ENCODE measurements at places on chromosomes 6 and 20.

DNA sequence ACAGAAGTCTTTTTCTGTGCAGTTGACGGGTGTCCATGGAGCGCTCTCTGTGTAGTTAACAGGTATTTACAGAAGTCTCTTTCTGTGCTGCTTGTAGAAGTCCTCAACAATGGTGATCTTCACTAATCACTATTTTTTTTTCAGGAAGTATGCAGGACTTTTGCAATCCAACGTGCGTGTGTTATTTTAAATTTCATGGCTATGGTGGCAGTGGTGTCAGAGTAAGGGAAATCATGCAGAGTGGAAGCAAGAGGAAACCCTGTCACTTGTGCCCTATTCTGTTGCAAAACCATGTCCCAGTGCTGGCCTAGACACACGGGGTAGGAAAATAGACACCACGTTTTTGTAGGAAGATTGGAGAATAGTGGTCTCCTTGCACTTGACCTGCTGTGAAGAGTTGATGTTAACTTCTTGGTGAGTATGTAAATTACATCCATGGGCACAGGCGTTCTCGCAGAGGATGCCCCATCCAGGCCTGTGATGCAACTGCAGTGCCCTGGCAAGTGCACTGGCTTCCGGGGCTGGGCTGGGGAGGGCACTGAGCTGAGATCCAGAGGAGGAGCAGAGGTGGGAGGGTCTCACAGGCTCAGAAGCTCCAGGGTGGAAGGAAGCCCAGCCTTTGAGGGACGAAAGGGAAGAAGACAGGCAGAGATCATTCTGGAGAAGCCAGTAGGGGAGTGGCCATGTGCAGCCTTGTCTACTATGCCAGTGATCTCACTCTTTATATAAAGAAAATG is 146.5 kb downstream of the SYCP2 start:
- no peak for DNase-seq

GRCh38 chr6:34243901-34244884 is 4.6 kb downstream of the SMIM29 start:
- DNase-seq, result no peak

DNA sequence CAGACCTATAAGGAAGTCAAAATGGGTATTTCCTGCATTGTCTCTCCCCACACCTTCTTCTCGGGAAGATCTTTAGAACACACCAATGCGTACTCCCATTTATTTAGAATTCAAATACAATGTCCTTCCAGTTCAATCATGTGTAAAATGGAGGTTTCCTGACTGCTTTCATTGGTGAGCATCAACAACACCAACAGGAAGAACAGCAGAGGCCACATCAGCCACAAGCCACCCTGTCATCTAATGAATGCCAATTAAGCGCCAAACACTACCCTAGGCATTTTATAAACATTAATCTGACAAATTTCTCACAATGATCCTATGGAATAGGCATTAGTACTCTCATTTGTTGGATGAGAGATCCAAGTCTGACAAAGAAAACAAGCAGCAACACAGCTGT is 68.4 kb upstream of the SMLR1 start:
- DNase-seq, result no peak

DNA sequence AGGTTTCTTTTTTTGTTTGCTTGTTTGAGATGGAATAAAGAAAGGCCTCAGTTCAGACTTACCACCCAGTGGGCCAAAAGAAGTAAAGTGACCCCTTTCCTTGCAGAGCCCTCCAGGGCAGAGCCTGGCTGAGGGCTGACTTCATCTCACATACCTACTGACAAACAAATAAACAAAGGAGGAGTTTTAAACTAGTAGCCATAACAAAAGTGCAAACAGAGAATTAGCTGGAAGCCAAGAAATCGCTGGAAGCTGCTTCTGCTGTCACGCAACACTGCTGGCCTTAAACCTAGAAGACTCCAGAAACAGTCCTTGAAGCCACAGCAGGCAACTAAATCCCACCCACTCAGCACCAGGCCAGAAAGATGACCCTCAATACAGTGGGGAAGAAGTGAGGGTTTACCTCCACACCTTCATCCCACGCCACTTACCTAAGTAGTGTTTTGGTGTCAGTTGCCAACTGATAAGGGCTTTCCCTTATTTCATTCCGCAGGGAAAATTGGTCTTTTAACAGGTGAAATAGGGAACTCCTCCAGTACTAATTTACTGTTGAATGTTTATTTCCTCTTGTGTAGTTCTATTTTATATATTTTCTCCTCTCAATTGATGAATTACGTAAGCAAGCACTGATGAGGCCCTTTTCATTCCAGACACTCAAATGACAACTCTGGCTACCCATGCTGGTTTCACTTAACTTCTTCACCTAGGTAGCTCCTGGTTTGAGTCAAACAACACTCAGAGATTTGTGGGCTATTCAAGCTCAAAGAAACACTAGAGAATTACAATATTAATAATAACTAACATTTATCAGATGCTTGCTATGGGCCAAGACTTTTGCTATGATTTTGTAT is 46.2 kb downstream of the EDN1 start:
- DNase-seq, result no peak

DNA sequence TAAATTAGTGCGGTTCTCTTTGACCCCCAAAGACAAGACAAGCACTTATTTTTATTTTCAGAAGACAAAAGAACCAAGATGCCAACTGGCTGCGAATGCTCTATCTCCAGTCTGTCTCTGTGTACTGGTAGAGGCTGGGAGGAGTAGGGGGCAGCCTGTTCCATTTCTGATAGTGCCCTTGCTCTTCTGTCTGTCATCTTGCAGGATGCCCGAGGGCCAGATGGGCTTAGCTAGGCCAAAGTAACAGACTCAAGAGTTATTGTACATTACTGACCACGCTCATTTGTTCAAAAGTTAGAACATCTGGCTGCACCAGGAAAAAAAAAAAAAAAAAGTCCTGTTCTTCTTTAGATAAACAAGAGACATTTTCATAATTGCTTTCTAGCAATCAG is 198.1 kb upstream of the UST start:
- DNase-seq, result no peak

GRCh38 chr6:33236852-33237251 is 28.6 kb downstream of the RING1 start:
- DNase-seq, result no peak

DNA sequence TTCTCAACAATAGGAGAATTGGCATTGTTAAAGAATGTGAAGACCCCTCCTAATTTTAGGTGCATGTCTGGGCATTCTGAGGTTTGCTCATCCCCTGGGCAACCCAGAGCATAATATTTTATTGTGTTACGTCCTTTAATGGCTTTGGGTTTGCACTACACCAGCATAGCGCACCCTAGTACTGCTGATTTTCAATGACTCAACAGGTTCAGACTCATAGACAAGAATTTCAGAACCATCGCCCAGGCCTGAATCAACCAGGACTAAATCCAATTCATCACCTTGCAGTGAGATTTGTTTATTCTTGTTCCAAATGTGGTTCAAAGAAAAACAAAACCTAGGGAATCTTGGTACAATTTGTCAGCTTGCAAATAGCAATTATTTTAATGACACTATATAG is 137.8 kb upstream of the PHACTR1 start:
- DNase-seq, result no peak

- DNase-seq, result no peak
These were observed 207.5 kb downstream of the HIVEP2 start for GRCh38 chr6:142737368-142738034.

- DNase-seq, result no peak
These were observed 9.2 kb downstream of the ATAT1 start for GRCh38 chr6:30635834-30636233.

DNA sequence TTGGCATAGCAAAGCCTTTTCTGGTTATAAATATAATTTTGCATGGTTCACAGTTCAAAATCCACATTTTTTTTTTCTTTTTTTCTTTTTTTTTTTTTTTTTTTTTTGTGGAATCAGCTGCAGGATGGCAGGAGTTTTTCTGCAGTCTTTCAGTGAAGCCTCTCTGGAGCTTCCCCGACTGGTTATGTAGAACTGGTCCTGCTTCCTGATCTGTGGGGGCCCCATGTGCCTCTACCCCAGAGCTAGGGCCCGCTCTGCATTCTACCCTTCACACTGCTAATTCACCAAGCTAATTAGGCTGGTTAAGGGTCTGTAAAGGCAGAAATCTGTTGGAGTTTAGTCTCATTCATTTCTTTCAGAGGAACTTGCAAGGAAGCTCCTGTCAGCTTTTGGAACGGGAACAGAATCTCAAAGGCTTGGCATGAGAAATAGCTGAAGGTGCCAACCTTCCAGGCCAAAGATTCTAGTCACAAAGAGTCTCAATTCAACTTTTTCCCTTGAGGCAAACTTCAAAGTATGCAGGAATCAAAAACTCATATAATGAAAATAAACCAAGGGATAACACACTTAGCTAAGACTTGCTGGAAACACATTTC is 45.5 kb downstream of the HMGN3 start:
- DNase-seq, result no peak

- no peak for DNase-seq
These were observed 636.8 kb downstream of the PRKN start for GRCh38 chr6:162090734-162091133.

DNA sequence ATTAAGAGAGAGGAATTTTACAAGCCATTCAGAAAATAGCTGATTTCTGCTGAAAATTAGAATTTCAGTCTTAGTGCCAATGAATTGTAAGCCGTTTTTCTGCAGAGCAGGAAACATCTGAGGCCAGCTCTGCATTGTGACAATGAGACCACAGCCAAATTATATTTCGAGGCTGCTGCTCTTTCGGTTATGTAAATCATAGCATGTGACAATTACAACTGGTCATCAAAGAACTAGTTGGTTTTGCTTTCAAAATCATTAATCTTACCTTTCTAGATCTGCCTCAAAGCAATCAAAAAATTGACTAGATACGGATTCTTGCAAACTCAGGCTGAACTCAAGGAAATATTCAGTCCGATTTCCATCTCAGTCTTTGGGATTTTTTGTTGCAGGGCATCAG is 33.4 kb upstream of the INSM1 start:
- DNase-seq, result no peak

DNA sequence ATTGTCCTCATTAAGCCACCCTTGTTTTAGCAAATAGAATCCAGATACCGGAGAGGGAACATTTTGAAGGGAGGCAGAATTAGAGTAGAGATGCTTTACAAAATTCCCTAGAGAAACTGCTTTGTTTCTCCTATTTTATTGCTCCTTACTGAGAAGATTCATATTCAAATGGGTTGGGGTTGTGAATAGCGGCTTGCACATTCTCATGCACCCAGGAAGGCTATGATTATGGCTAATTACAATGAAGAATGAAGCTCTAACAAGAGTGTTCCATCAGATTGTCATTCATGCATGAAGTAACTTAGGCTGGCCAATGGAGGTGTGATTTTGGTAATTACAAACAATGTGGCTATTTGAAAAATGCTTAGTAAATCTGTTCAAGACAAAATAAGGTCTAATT is 129.6 kb downstream of the PACRG start:
- DNase-seq, result no peak

DNA sequence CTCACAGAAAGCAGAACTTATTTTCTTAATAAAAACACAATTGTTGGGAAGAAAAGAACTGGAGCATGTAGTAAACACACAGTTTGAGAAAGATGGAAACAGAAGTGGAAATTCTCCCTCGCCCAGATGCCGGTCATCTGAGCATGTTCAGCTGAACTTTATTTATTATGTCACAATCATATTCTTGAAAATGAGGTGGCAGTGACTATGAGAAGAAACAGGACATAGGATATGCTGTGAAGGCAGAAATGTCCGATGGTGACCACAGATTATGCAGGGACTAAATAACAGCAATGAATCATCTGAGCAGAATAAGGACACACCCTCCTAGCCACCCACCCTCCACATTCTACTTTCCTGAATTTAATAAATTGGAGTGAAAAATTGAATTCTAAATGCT is 425.3 kb upstream of the NOX3 start:
- no peak for DNase-seq

DNA sequence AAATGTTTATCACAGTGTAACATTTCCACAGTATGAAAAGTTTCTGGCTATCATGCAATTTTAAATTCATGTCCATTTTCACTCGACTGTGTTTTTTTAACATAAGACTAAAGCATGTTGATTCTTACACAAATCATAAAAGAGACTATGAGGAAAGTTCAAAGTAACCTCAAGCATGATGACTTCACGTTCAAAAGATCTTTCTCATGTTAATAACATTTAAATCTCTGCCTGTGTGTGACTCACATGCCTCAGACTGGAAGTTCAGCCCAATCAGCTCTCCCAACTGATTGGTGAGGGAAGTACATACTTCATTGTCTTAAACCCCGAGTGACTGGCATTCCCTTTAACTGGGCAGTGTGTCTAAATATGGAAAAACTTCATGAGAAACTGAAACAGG is 37.4 kb downstream of the ATXN1 start:
- DNase-seq, result no peak

DNA sequence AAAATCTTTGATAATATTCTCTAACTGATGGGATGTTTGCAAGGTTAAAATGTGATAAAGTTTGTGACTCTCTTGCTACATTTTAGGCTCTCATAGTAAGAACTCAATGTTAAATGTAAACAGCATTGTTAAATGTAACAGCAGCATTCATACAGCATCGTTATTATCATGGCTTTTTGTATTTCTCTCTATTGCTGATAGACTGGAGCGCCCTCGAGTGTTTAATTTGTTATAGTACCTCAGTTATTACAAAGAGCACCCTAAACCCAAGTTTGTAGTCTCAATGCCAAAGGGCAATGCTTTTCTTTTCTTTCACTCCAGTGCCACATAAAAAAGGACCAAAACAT is 14.9 kb upstream of the TTPAL start:
- DNase-seq, result no peak

DNA sequence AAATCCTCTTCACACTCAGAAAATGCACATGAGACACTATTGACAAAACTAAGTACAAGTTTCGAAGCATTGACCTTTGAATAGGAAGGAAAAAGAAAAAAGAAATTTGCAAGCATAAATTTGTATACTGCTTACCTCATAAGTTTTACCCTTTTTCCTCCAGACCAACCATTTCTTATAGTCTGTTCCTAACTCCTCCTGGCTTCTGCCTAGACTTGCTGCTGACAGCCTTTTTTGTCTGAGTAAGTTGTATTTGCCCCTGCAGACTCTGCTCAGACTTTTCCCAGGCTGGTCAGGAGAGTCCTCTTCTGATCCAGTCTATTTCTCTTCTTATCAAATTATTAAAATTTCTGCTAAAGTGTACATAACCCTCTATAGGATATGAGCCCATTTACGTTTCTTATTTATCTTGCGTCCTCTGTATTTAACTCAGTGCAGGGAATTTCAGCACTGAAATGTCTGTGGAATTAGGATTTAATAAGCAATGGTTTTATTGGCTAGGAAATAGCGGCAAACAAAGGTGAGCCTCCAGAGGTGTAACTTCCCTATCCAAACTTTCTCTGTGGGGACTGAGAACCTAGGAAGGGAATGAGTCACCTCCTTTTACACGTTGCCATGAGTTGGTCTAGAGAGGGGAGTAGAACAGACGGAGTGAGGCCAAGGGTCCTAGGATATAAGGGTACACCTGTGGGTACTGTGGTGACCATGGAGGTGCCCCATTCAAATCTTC is 207.1 kb upstream of the MARCKS start:
- DNase-seq, result no peak

DNA sequence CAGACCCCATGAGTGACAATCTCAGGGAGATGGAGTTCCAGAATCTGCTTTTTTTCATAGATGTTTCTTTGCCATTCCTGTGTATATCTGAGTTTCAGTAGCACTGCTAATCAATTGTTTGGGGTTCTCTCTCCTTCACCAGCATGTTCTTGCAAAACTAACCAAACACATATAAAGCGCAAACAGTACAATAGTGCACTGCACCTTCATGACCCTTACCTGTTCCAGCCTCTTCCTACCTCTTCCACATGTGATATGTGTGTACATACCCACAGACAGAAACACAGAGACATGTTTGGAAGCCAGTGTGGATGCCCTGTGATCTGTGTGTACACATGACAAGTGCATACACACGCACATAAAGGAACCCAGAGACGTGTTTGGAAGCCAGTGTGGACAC is 1.8 kb upstream of the CEP43 start:
- DNase-seq, result no peak

All from neural crest cell (in vitro differentiated cells).